Activated naive CD4-positive, alpha-beta T cell treated with anti-CD3 and anti-CD28 coated beads, Interleukin-2, amount 10 ng/mL, durations not matched to agents 7 days and 5 days (primary cell): ENCODE measurements at places on chromosomes 1 and 21.

- no peak for DNase-seq
These were observed 5.7 kb downstream of the WNT4 start for GRCh38 chr1:22137004-22137720.

DNA sequence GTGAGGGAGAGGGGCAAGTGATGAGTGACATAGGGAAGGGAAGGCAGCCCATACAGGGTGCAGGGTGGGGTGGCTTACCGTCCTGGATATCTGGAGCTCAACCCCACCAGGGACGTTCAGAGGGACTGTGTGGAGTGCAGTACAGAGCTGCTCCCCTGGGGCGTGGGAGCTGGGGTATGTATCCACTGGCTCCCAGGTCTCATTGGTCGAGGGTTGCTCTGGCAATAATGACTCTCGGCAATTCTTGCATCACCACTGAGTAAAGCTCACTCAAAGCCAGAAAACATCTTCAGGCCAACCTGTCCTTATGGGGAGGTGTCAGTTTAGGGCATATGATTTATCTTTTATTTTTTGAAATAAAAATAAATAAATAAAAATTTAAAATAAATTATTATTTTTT is 43.2 kb upstream of the RUNX3 start:
- no peak for DNase-seq

DNA sequence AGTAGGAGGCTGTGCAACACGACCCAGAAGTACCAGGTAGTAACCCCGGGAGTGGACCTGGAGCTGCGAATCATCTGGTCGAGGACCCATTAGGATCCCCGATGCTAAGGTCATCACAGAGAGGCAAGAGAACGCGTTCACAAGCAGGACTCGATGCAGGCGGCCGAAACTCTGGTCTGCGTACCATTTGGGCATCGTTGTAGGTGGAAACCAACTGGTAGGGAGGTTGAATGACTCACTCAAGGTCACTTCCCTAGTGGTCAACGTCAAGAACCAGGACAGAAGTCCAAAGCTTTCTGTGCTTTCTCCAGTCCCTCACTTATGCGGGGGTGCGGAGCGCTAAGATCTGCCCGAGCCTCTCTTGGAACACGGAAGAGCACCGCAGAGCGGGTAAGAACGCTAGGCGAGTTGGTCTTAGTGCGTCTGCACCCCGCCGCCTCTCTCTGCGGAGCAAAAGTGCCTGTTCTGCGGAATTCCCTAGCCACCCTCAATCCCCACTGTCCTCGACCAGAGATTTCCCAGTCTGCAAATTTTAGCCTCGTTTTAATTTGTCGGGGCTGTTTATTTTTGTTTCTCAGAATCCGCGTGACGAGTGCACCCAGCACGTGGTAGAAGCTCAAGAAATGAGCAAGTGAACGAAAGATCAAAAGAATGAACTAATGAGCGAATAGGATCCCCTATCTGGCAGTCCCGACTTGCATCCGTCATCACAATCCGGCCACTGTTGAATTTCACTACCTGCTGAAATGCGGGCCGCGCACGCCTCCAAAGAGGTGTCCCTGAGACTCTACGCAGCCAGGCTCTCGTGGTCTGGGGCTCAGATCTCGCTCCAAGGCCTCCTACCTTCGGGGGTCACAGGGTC is 12.2 kb downstream of the HLX start:
- DNase-seq, result no peak

DNA sequence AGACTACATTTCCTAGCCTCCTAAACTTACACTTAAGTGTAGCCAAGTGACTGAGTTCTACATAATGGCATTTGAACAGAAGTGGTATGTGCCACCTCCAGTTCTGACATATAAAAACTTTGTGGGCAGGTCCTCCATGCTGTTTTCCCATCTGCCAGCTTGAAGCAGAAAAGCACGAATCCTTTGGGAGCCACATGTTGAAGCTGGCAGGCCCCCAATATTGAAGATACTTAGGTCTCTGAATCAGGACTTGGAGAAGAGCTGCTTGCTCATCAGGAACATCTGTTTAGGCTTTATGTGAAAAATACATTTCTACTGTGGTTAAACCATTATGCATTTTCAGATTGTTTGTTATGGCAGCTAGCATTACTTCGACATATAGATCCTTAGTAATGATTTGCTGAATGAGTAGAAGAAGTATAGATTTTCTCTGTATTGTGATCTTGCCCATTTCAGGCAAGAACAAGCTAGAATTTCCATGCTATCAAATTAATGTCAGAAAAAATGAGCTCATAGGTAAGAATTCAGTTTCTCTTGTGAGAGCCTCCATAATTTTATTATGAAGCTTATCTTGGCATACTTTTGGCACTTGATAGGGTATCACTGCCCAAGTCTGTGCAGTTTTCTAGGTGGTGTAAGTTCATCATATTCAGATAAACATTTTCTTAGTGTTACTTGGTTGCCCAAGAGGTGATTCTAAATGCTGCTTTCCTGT is 68.4 kb downstream of the GDAP2 start:
- no peak for DNase-seq

DNA sequence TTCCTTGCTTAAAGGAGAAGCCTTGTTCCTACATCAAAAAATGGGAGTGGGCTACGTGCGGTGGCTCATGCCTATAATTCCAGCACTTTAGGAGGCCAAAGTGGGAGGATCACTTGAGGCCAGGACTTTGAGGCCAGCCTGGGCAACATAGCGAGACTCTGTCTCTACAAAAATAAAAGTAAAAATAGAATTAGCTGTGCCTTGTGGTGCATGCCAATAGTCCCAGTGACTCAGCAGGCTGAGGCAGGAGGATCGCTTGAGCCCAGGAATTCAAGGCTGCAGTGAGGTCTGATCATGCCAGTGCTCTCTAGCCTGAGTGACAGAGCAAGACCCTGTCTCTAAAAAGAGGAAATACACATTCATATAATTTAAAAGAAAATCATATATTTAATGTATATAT is 127.1 kb downstream of the C1orf21 start:
- DNase-seq, result no peak

DNA sequence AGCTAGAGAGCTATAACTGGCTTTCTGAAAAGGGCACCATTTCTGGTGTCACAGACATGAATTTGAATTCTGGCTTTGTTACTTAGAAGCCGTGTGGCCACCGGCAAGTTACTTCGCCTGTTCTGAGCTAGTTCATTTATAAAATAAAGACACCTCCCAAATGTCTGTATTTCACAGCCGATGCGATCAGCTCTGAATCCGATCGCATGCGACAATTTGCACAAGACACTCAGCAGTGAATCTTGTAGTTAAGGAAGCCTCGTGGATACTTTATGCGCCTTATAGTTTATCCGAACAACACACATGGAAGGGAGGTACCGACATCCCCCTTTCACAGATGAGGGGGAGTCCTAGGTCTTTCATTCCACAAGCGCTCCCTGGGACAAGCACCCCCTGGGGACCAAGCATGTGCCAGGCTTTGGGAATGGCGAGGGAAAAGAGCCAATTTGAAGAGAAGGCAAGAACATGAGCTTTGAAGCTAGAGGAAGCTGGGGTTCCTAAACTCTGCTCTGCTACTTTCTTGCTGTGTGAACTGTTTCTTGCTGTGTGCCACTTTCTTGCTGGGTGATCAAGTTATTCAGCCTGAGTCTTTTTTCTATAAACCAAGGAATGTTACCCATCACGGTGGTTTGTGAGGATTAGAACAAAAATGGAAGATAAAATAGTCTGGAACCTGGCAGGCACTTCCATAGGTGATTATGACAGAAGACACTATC is 3.9 kb downstream of the ID3 start:
- no peak for DNase-seq

- DNase-seq, result no peak
These were observed 12.0 kb upstream of the BGLAP start for GRCh38 chr1:156229809-156230472.

DNA sequence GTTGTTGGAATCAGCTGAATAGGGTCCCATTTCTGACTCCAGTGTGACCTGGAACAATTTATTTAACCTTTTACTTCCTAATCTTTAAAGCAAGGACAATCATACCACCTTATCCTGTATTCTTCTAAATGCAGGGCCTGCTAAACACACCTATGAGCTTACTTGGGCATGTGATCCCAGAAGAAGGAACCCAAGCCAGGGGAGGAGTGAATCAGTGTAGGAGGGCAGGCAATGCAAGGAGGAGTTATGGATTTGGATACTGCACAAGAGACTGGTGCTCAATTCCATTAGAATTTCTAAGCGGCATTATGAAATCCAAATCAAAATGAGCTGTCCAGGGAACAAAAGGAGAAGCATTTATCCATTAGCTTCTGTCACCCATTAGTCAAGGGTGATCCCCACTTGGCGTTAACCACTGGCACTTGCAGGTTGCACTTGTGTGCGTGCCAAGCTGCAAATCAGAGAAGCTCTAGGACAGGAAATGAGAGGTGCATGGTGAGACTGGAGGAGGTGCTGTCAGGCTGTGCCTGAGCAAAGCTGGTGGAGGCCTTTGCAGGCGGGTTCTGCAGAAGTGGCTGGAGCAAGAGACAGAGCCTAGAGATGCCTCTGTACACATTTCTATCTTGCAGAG is 297.2 kb upstream of the PLXNA2 start:
- DNase-seq, result no peak

DNA sequence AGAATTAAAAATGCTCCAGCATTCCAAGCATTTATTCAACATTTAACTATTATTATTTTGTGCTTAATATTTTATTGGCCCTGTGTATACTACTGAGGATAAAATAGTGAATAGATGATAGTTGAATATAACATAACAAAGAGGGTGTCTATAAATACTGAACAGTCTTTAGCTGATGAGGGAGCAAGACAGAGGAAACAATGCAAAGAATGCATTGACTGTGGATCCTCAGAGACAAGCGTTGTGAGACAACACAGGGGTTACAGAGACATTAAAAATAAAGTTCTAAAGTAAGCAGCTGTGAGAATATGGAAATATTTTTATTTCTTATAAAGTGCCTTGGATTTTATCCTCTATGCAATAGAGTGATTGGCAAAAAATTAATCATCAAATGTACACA is 1133.1 kb downstream of the PLA2G4A start:
- no peak for DNase-seq

DNA sequence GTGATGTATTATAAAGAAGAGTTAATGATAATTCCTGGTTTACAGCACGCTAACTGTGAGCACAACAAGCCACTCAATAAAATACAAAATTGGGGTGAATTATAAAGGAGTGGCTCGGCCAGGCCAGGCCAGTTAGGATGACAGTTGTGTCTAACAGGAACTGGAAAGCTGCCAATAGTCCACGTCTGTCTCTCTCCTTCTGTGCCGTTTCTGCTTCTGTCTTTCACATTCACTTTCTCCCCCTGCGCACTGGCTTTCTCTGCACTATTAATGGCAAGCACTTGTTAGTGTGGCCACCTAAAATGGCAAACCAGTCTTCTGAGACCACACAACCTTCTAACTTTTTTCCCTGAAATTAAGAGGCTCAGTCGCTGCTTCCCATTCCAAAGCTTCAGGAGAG is 394.3 kb downstream of the NTNG1 start:
- no peak for DNase-seq

DNA sequence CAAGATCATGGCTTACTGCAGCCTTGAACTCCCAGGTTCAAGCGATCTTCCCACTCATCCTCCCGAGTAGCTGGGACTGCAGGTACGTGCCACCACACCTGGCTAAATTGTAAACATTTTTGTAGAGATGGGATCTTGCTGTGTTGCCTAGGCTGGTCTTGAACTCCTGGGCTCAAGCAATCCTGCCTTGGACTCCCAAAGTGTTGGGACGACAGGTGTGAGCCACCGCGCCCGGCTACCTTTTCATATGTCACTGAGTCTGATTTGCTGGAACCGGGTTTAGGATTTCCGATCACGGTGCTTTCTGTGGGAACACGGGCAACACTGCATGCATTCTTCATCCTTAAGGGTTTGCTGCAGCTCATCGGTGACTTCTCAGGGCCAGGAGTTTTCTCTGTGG is 32.2 kb upstream of the PCBP3 start:
- DNase-seq, result no peak

DNA sequence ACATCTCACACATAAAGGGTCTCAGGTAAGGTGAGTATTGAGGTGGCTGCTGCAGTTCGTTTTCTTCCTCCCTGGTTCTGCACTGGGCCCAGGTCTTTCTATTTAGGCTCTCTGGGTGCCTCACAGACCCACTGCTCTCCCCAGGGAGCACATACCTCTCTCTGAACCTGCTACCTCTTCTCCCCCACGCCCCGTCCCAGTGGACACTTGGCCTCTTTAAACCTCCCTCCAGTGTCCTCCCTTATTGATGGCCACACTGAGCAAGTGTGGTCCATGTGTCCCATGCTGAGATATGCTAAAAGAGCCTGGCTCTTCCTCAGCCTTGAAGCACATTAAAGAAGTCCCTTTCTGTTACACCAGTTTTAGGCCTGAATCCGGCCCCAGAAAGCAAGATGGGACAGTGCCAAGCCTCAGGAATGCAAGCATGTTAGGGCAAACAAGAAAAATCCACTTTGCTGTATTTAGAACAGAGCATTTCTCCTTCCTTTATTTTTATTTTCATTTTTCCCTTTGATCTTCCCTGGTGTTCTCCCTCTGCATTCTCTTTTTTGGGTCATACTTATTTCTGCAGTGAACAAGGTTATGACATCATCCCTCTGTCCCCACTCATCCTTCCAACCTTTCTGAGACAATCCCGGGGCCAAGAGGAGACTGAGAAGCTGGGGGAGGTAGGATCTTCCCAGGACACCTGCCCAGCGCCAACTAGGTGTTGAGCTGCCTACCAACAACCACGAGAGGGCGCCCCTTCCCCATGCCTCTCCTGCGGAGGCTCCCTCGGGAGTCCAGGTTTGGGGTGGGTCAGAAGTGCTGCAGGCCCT is 5.0 kb upstream of the CHI3L2 start:
- DNase-seq, result peak; percentile 87

DNA sequence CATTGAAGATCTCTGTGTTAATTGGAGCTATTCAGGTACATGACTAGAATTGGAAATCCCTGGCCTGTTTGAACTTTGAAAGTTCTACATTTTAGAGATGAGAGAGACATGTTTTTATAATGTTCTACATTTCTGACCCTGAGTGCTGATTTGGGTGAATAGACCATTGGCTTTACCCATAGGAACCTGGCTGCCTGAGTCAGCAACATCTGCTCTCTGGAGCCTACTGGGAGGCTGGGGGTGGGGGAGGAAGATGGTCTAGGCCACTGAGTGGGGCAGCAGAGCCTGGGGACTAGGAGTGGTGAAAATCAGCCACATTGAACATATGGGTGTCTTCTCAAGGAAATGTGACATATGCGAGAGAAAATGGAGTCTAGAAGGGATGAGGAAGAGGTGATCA is 1.4 kb upstream of the VANGL1 start:
- DNase-seq, result no peak

DNA sequence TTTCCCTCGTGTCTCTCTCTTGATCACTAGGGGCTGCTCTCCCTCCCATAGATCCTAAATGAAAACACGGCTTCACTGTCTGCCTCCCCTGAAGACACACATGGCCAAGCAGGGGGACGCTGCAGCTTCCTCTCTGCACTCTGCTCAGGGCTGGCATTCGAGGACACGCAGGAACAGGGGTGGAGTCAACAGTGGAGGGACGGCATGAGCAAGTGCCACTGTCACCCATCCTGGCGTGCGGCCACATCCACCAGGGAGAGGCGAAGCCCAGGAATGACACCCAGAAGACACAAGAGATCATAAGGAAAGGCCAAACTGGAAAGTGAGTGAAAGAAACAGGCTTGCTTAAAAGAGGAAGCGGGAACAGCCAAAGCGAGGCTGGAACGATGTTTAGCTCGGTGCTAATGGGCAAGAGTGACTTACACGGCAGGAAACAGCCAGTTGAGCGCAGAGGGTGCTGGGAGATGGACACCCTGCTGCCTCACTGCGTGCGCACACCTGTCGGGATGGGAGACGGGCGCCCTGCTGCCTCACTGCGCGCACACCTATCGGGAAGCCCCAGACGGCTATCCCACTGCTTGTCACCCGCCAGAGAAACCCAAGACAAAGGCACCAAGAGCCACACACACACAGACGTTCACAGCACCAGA is 13.6 kb upstream of the C1QTNF12 start:
- DNase-seq, result no peak
